ENCODE measurements at places on chromosomes 12 and 14.

GRCh38 chr12:120242971-120243699, 22.4 kb downstream of the PXN start:
- no peak for DNase-seq

- no peak for DNase-seq
These were observed 3.6 kb downstream of the PELI2 start for GRCh38 chr14:56121816-56122215.

DNA sequence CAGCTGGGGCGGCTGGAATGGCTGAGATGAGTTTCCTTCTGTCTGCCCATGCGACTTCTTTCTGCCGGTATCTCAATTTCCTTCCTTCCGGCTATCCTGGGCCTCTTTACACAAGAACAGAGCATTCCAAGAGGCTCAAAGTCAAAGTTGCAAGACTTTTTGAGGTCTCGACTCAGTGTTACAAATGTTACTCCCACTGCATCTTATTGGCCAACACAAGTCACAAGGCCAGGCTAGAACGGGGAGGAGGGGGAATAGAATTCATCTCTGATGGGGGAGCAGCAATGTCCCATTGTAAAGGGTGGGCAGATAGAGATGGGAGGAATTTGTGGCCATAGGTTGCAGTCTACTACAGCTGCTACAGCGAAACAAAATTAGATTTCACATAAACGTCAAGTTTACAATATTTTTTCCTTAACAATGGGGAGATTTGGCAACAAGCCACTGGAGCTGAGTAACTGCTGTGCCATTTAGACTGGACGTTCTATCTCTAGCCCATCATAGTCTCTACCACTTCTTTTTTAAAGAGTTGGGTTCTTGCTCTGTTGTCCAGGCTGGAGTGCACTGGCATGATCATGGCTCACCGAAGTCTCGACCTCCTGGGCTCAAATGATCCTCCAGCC, 9.5 kb upstream of the NYNRIN start:
- DNase-seq = no peak

DNA sequence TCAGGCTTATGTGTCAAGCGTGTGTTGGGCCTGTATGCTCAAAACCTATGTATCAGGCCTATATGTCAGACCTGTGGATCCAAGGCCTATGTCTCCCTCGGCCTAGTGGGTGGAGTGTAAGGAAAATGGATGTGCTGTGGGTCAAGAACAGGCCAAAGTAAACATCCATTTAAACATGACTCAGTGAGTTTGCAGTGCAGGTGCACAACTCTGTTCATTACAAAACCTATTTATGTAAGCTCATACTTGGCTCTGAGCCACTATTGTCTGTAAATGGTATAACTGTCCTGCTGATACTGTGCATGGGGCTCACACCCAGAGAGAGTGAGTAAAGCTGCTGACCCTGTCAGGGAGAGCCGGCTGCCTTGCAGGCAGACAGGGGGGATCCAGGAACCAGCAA, 249.7 kb upstream of the AVPR1A start:
- DNase-seq = peak; percentile 72

GRCh38 chr12:67270622-67271021, 1.5 kb downstream of the CAND1 start:
- DNase-seq = no peak

DNA sequence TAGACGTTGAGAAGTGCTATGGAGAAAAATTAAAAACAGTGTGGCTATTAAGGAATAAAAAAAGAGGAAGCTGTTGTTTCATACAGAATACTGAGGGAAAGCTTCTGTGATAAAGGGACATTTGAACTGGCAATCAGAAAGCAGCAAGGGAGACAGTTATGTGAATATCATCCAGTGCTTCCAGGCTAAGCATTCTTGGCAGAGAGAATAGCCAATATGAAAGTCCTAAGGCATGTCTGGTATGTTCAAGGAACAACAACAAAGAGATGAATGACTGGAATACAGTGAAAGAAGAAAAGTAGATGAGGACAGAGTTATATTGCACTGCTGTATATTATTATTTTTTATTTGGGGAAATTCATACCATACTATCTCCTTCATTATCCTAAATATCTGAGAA, 23.9 kb downstream of the SCAF11 start:
- DNase-seq = no peak

DNA sequence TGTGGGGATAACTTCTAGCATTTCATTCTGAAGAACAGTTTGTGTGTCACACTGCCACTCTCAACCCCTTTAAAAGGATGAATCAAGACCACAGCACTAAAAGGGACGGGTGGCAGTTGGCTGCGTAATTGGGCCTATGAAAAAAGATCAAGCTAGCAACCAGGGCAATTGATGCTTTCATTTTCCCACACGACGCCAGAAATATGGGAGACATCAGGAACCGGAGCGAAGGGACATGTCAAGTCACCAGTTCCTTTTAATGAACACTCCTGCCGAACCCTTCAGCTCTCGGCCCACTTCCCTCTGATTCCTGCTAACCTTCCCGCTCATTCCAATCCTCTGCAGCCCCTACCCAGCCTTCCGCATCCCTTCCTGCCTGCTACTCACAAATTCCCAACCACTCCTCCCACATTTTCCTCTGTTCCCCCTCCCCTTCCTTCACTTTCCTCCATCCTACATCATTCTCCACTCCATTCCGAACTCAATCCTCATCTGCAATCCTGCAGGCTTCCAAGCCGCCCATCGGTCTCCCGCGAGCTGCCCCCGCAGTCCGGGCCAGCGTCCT, 753 bp downstream of the CSRNP2 start:
- DNase-seq = peak; percentile 26

DNA sequence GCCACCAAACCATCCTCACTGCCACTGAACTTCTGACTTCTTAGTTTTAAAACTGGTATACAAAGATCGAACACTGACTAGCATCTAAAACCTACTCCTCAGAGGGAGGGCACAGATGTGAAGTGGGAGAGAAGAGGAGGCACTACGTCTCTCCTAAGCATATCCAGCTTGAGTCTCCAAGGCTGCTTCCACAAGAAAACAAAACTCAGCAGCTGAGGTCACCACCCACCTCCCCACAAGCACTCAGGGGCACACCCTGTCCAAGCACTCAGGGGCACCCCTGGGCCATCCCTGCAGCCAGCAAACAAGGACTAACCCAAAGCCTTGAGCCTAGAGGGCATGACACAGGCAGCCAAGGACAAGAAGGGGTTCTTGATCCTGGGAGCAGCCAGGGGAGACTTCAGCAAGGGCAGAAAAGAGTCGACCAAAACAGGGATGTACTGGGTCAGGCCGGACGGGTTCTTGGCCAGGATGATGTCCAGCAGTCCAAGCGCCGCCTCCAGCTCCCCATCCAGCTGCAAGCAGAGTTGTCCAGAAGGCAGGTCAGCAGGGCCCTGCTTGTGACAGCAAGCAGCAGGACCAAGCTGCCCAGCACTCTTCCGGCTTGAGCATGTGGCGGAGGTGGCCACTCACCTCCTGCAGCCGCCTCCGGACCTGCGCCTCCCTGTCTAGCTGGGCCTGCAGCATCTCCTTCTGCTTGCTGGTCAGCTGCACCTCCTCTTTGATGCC, 34.8 kb downstream of the GCN1 start:
- no peak for DNase-seq

DNA sequence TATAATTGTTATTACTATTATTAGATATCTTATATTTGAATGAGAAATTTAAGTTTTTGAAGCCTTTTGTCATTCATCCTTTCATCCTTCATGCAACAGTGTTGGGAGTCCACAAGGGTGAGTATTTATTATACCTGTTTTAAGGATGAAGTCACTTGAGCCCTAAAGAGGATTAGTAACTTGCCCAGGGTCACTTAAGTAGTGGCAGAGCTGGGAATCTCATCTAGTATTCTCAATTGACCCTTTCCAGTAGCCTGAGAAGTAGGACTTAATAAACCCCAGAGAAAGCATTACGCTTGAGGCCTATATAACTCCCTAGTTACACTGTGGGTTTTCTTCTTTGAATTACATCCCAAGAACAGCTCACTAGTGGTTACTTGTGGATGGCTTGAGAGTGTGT, 119.8 kb downstream of the SRGAP1 start:
- DNase-seq = no peak

GRCh38 chr12:58925751-58926150, 5.4 kb upstream of the LRIG3 start:
- no peak for DNase-seq

DNA sequence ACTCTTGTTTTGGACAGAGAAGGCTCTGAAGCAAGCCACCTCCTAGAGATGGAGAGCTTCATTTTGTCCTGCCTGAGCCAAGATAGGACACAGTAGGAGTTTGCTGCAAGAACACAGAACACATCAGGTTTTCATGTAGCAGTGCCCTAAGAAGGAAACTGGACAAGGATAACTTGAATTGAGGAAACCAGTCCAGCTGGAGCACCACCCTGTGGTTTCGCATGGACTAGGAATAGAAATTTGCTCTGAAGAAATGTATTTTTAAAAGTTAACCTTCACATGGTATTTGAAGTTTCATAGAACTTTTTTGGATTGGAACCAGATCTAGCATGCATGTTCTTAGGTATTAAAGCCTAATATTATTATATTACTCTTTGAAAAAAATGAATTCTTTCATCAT, 68.8 kb downstream of the RERG start:
- no peak for DNase-seq

GRCh38 chr12:106291342-106291741, 11.2 kb upstream of the TCP11L2 start:
- DNase-seq = peak; percentile 81

GRCh38 chr12:124780752-124781685, 82.6 kb downstream of the SCARB1 start:
- no peak for DNase-seq

- DNase-seq = peak; percentile 68
These were observed 14.9 kb downstream of the LHX5 start for GRCh38 chr12:113456761-113457160.

- peak; percentile 57 for DNase-seq
These were observed 2.8 kb downstream of the TNS2 start for GRCh38 chr12:53052419-53053217.

GRCh38 chr12:82740-83139, 16.2 kb downstream of the IQSEC3 start:
- DNase-seq = no peak

- DNase-seq = no peak
These were observed 41.2 kb downstream of the NKX2-1 start for GRCh38 chr14:36478782-36479181.

DNA sequence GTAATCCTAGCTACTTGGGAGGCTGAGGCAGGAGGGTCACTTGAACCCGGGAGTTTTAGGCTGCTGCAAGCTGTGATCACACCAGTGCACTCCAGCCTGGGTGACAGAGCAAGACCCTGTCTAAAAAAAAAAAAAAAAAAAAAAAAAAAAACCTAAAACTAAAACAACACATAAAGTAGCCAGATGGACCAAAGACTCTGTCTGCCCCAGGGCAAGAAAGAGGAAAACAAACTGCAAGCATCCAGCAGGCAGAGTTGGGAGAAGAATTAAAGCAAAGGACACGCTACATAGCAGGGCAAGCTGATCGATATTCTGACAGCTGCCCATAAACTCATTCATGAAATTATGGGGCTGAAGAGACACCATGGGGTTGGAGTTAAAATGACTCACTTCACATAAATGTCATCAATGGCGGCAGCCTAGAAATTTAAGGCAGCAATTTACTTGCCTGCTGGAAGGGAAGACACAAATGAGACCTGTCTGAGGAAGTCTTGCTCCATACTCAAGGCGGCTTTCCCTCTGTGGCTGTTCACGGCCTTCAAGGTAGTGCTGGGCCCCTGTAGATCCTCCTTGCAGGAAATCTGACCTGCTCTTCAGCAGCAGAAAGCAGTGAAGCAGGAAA, 259.1 kb upstream of the FKBP4 start:
- DNase-seq = no peak

GRCh38 chr12:11581179-11581755, 68.2 kb upstream of the ETV6 start:
- DNase-seq = peak; percentile 81

DNA sequence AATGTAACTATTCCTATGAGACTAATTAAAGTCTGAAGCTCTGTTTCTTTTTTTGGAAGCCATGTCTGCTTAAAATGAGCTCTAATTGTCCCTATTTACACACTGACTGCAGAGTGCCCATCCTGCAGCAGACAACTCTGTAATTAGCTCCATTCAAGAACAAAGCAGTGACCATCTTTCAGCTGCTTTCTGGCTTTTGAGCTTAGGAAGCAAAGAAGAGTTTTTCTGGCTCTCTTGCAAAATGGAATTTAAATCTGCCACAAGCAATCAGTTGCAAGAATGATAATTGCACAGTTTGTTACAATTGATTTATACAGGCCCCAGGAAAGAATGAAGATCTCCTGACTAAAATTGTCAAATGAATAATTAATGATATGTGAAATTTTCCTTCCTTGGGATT, 83.4 kb downstream of the GAS2L3 start:
- DNase-seq = no peak

DNA sequence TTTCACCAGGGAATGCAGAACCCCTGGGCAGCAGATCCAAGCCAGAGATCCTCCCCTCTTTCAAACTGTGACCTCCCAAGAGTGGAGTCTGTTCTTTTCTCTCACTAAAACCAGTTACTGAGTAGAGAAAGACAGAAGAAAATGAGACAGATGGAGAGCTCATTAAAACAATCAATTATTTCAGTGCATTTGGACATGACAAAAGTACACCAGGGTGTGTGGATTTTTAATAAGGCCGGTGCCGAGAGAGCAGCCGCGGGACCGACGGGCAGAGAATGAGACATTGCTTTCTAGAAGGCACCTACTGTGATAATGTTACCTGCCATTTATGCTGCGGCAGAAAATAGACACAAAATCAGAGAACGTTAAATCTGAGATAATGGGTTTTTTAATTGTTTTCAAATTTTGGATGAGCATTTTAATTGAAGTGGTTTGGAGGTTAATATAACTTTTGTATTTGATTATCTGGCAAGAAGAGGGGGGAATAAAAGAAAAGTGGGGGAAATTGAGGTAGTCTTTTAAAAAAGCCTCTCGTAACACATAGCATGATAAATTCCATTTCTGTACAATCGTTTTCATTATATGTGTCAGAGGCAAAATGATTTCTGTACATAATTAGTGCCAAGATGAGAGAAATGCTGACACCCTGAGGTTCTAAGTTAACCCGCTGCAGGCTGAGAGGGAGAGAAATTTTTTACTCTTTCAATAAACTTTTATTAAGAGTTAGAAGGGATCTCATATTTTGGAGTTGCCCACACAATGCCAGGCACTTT, 70.8 kb downstream of the HSPB8 start:
- no peak for DNase-seq

DNA sequence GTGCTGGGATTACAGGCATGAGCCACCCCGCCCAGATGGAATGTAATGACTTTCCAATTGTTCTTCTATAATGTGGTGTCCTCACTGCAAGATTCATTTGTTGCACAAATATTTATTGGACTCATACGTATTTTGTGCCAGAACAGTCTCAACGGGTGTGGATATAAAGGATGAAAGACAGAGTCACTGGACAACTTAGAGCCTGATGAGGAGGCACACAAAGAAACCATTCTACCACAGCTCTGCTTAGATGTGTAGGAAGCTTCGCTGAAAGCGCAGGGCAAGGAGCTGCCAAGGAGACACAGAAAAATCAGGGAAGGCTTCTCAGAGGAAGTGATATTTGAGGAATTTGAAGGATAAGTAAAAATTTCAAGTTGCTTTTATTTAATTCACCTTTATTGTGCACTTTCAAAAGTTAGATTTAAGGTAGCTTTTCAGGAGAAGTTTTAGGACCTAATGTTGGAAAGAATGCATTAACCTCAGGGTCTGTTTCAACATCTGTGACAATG, 41.6 kb upstream of the STON2 start:
- no peak for DNase-seq
